ENCODE measurements at places on chromosomes 16 and 17. TPM values are rescaled to one million over a fixed set of nuclear protein-coding genes. Genes with fewer than 3 reads are reported as not detected.
A peak's percentile ranks its signal among the peaks of the same experiment; 100 is the strongest.

DNA sequence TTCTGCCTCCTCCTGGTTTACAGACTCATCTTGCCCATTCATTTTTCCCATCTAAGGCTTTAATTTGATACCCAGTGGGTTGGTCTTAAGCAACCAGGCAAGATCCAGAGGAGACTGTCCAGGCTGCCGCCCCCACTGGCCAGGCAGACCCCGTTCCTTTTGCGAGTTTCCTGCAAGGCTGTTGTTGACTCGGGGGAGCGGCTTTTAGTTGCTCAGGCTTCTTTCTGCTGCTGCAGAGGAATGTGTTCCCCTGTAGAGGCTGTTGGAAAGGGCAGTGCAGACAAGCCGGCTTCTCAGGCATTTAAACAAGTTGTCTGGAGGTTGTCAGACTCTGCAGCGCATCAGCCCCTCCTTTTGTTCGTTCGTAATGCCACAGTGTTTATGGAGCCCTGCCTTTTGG lies 231.2 kb downstream of the PRKCA start:
- no peak for DNase-seq

The SLC35G6 gene
- total RNA-seq, result not detected

The SNX20 gene
- 0.20 TPM for total RNA-seq

DNA sequence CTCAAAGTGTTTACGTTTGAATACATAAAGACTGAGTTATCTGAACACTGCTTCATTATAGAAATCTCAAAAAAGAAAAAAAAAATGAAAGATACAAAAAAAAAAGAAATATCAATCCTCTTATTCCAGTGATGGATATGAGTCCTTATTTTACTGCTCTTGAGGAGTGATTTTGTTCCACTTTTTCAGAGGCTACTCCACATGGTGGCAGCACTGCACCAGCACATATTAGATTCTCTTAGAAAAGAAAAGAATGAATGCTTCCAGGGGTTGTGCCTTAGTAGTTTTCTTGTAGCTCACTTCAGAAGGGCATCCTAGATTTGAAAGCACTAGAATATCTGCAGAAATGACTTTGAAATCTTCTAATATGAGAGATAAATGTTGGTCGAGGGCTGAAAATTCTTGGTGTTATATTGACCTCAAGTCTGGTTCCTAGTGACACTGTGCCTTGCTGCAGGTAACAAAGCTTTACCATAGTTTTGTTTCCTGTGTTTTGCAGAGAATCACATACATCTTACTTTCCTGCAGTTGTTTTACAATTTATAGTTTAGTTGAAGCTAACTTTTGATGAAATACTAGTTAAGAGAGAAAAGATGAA lies 25.9 kb downstream of the AP2B1 start:
- peak; percentile 72 for DNase-seq

DNA sequence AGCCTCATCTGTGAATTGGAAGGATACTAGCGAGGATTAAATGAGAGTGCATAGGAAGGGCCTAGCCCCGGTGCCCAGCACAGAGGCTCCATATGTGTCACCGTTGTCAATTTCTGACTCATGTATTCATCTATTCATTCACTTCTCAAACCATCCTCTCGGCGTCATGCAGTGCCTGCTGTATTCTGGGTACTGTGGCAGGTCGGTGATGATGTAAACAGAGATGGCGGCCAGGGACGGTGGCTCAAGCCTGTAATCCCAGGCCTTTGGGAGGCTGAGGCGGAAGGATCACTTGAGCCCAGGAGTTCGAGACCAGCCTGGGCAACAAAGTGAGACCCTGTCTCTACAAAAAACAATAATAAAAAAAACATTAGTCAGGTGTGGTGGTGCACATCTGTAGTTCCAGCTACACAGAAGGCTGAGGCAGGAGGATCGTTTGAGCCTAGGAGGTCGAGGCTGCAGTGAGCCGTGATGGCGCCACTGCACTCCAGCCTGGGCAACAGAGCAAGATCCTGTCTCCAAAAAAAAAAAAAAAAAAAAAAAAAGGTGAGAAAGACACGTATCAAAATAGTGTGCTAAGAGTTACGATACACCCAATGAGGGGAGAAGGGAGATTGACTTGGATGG lies 4.3 kb upstream of the PPP1R1B start:
- no peak for DNase-seq

The CDT1 gene
- total RNA-seq, result 1.8 TPM

- peak; percentile 20 for DNase-seq
Observed at GRCh38 chr17:16371742-16372141, 9.1 kb upstream of the UBB start.

The DECR2 gene
- total RNA-seq, result 9.3 TPM

The MT1H gene
- total RNA-seq, result not detected

- no peak for DNase-seq
Observed at GRCh38 chr16:17691899-17692176, 221.1 kb upstream of the XYLT1 start.

GRCh38 chr17:58536542-58536941 lies 22.1 kb upstream of the MTMR4 start:
- DNase-seq, result no peak

- peak; percentile 95 for DNase-seq
Observed at GRCh38 chr16:31472709-31473203, 804 bp downstream of the TGFB1I1 start.

DNA sequence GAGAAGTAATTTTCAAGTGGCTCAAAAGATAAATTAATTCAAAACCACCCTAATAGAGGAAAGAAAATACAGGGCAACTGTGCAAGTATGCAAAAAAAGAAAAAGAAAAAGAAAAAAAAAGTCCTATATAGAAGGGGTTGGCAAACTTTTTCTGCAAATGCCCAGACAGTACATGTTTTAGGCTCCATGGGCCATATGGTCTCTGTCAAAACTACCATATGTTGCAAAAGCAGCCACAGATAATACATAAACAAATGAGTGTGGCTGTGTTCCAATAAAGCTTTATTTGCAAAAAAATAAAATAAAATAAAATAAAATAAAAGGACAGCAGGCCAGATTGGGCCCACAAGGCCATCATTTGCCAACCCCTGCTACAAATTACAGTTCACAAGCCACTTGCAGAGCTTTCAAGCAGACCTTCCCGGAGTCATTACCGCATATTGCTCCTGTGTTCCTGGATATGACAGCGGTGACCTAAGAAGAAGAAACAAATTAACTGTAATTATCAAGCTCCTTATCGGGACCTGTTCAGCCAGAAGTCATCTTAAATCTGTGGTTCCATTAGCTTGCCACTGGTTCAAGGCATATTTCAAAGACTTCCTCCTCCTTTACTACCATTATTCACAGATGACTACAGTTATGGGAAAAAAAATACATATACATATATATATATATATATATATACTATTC lies 15.9 kb downstream of the ZC3H7A start:
- DNase-seq, result no peak

The KCNH4 gene
- under 0.01 TPM for total RNA-seq

DNA sequence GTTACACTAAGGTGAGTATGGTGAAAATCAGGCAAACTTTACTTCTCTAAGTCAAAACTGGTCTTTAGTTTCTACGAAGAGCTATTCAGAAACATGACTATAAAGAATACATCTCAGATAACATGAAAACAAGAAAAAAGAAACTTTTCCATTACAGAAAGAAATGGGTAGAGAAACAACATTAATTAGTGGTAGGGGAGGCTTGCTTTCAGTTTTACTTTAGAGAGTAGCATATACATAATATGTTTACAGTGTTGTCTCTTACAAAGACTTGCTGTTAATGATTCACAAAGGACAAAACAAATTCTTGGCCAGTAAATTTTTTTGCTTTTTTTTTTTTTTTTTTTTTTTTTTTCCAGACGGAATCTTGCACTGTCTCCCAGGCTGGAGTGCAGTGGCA lies 34.2 kb downstream of the CRLF3 start:
- no peak for DNase-seq

GRCh38 chr16:79600638-79601091 lies at the start of gene MAF:
MAF (minus strand) TSS chr16:79600737; CDS start chr16:79599902, 835 bp downstream.
- DNase-seq, result peak; percentile 92

DNA sequence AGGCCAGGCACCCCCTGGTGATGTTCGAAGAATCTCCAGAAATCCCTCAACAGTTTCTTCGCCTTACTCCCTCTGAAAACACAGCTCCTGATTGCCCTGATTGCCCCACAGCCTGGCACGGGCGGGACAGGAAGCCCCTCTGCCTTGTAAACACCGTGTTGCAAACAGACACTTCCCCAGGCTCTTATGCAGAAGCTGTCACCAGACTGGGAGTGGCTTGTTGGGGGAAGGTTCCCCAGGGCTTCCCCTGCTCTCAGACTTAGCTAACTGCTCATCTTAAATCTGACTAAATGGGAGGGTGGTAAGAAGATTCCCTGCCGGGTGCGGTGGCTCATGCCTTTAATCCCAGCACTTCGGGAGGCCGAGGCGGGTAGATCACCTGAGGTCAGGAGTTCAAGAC lies 11.2 kb downstream of the PIK3R5 start:
- no peak for DNase-seq

The CRHR1 gene
- total RNA-seq, result not detected

The DUXB gene
- not detected for total RNA-seq

The MILR1 gene
- total RNA-seq, result 0.60 TPM

The GOSR1 gene
- total RNA-seq, result 24.4 TPM

DNA sequence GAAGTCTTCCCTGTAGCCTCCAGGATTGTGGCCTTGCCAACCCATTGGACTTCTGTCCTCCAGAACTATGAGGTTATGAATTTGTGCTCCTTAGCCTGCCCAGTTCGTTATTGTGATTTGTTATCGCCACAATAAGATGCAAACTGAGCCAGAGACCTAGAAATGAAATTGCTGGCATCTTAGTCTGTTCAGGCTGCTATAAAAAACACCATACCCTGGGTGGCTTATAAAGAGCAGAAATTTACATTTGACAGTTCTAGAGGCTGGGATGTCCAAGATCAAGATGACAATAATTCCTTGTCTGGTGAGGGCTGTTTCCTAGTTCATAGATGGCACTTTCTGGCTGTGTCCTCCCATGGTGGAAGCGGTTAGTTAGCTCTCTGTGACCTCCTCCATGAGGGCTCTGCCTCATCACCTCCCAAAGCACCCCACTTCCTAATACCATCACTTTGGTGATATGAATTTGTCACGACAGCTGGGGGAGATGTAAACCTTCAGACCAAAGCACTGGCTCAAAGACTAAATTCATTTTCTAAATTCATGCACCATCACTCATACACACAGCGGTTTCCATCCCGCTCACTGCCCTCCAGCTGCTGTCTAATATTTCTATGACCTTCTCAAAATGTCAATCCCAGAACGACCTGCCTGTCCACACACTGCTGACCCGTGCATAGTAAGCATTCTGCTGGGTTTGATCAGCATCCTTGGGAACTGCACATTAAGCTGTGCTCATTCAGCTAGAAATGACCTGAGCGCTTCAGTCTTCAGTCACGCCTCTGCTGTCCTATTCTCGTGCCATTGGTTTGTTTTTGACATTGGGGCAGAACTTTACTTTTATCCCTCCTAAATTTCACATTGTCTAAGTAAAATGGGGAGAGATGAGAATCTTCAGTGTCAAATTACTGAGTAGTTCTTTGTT lies 36.6 kb downstream of the GINS3 start:
- DNase-seq, result no peak

The TMEM204 gene
- 89.6 TPM for total RNA-seq

GRCh38 chr16:28587386-28587785 lies 9.5 kb downstream of the SULT1A2 start:
- peak; percentile 55 for DNase-seq

The ACSM2A gene
- under 0.01 TPM for total RNA-seq

DNA sequence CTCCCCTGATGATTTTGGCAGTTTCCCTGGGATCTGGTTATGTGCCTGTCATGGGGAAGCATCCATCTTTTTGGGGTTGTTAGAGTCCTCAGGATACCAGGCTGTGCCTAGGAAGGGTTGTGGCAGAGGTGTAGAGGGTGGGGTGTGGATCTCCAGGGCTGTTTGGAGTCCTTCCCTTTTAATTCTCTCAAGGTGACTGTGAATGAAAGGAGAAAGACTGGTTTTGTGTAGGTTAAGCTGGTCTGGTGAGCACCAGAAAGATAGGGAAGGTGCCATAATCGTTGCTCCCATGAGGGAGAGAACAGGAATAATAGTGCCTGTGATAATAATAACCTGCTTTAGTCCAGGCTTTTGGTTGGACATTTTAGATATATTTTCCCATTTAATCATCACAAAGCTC lies 7.0 kb downstream of the MAP2K4 start:
- DNase-seq, result no peak

DNA sequence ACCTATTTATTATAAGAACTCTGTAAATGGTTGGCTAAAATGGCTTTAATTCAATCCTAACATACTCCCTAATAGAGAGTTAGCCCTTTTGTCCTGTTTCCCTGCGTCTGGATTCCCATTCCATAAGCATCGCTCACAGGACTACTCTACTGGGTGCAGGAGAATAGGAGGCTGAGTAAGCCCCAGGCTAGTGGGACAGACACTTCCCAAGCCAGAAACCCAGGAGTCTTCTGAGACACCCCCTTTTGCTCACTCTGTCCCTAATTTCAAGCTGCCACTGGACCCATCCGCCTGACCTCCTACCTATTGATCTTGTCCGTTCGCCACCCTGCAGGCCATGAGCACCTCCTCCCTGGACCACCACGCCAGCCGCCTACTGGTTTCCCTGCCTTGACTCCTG lies 16.7 kb upstream of the TOB1 start:
- DNase-seq, result no peak

- peak; percentile 69 for DNase-seq
Observed at GRCh38 chr17:80005360-80006338, 30.0 kb downstream of the TBC1D16 start.

DNA sequence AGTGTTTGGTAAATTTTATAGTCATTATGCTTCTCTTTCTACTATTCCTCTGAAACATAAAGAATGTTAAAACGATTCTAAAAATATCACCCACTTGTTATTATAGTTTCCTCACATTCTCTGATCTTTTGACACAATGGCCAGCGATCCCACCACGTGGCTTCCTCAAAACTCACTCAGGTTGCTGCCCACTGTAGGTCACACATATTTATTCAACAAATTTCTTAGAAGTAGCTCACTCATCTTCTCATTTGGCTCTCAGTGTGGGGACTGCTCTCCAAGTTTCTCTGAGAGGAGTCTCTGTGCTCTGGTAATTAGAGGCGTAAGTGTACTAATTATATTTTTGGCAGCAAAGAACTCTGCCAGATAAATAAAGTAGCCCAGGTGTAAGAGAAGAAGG lies 465.4 kb downstream of the CDH11 start:
- DNase-seq, result no peak

GRCh38 chr17:45372325-45372869 lies 55.6 kb upstream of the MAP3K14 start:
- peak; percentile 17 for DNase-seq

DNA sequence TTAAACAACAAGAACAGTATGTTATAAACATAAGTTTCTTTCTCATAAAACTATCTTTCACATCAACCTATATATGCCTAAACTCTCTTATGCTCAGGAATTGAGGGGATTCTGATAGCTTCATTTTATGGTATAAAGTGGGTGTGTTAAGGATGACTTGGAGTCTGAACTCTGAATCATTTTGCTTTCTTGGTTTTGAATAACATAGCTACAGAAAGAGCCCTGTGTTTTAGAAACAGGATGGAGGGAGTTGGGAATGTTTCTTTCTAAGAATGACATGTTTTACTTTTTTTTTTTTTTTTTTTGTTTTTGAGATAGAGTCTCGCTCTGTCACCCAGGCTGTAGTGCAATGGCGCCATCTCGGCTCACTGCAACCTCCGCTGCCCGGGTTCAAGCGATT lies 50.1 kb downstream of the RHOT1 start:
- peak; percentile 51 for DNase-seq

The NPIPB9 gene
- total RNA-seq, result 1.4 TPM

The AOC3 gene
- 0.20 TPM for total RNA-seq

Data from lung microvascular endothelial cell (primary cell).